Stimulated activated CD8-positive, alpha-beta memory T cell treated with anti-CD3 and anti-CD28 coated beads, Interleukin-15, amount 100 ng/mL, for 4 hours (primary cell): ENCODE measurements at places on chromosomes 4 and X.

GRCh38 chrX:58051346-58051745 is 141.1 kb upstream of the ZXDA start:
- no peak for DNase-seq

GRCh38 chrX:17567187-17567586 is 170.1 kb upstream of the SCML1 start:
- DNase-seq, result no peak

GRCh38 chrX:3191201-3191600 is 149.9 kb downstream of the ARSF start:
- no peak for DNase-seq

GRCh38 chr4:120995266-120996010 is 72.9 kb upstream of the PRDM5 start:
- no peak for DNase-seq

DNA sequence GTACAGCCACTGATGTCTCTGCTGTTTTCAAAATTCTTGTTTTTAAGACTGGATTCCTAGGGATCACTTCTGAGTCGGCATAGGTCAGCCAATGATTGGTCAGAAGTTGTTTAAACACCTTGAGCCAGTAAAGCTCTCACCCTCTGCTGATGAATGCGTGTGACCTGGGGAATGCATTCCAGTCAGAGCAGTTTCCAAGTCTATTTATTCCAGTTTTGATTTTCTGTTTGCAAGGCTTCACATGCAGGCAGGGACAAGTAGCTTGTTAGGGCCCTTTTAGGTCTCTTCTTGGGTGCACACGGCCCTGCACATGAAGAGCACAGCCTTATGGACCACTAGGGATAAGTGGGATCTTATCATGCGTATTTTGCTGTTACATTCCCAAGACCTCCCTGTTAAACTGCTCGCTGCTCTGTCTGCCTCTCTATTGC is 47.0 kb downstream of the KLHL15 start:
- DNase-seq, result no peak

- DNase-seq, result peak; percentile 45
These were observed 345.1 kb upstream of the KLF3 start for GRCh38 chr4:38318737-38319455.

DNA sequence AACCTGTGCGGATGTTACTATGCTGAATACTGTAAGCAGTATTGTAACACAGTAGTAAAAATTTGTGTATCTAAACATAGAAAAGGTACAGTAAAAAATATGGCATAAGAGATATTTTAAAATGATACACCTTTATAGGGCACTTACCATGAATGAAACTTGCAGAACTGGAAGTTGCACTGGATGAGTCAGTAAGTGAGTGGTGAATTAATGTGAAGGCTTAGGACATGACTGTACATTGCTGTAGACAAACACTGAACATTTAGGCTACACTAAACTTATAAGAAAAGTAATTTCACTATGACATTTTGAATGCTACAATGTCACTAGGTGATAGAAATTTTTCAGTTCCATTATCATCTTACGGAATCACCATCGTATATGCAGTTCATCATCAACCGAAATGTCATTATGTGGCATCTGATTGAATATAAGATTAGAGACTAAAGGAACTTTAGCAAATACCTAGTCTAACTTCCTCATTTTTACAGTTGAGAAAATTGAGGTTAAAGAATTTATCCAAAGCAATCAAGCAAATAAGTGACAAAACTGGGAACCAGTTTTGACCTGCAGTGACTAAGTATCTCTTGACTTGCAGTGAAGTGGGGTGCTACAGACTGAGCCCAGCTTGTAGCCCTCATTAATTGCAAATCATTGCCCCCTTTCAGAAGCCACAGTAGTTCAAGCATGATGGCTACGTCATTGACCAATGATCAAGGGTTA is 55.3 kb downstream of the EGF start:
- DNase-seq, result no peak

GRCh38 chr4:1500966-1501753 is 94.9 kb upstream of the NKX1-1 start:
- no peak for DNase-seq

DNA sequence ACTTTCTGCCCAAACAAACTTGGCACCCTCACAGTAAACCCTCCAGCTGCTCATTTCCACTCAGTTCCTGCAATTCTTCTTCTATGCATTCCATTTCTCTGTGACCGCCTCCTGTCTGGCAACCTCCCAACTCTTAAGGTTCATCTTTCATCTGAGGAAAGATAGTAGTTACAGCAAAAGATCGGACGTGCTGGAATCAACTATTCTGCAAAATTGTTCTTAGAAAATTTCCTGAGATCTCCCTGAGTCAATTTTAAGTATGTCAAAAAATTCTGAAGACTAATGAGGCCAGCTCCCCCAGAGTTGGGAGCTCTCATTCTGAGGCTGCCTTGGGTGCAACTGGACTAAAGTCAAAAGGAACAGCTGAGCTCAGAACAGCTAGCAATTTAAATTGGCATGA is 1026.0 kb downstream of the ADGRL3 start:
- no peak for DNase-seq

- DNase-seq, result no peak
These were observed 255.1 kb downstream of the SPRY1 start for GRCh38 chr4:123651536-123652180.

DNA sequence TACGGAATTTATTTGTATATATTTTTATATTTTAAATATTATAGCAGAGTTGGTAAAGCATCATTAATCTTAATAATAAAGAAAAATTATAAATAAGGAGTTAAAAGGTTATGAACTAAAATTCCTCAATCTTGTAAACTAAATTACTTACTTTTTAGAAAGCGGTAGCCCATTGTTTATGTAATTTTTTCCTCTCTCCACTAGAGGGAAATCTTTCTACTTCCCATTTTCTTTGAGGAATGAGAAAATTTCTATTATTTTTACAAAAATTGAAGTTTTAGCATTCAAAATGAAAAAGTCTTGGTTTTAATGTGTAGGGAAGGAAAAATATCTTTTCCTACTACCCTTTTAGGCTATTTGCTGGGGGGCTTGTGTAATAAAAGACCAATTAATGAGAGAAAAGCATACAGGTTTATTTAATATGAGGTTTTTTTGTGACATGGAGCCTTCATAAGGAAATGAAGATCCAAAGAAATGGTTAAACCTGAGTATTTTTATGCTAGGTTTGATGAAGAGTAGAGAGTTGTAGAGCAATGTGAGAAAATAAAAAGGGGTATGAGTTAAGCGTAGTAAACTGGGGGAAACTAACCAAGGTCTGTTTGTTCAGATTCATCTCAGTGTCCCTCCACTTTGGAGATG is 68.7 kb upstream of the ADAD1 start:
- no peak for DNase-seq

DNA sequence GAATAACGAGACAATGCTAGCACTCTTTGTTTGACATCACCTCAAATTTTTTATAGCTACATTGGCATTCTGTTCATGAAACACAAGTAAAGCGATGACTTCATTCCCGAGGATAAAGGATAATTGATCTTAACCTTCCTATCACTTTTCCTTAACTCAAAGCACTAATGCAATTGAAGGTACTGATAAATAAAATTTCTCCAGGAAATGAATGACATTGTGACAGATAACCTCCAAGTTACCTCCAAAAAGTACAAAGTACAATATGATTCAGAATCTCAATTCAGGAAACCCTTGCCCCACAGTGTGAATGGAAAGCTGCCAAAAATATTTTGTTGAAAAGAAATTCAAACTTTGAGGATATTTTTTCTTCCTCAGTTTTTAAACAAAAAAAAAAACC is 1.8 kb downstream of the PRSS12 start:
- no peak for DNase-seq

DNA sequence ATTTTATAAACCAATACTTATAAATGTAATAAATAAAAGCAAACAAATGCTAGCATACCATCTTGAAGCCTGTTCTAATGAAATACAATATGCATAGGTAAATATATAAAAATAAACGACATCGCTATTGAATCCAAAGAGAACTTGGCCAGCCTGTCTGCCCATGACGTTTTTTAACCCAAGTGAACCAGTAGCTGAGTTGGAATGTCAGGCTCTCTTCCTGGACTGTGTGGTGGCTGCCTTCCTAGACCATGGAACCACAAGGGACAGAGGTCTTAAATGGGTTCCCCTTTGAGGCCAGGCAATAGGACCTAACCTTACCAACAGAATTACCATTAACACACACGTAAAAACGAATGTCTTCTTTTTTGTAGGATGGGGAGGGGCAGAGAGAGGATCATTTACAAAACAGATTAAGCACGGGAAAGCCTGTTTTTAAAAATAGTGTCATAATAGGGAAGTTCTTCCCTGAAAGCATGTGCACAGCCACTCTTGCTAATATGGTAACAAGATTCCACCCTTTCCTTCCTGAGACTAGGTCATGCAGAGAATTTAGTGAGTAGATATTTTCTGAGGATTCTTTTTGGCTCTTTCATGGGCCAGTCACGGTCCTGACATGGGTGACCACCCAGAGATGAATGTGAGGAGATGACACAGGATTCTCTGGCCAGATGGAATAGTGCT is 69.4 kb upstream of the ACSL1 start:
- DNase-seq, result no peak

DNA sequence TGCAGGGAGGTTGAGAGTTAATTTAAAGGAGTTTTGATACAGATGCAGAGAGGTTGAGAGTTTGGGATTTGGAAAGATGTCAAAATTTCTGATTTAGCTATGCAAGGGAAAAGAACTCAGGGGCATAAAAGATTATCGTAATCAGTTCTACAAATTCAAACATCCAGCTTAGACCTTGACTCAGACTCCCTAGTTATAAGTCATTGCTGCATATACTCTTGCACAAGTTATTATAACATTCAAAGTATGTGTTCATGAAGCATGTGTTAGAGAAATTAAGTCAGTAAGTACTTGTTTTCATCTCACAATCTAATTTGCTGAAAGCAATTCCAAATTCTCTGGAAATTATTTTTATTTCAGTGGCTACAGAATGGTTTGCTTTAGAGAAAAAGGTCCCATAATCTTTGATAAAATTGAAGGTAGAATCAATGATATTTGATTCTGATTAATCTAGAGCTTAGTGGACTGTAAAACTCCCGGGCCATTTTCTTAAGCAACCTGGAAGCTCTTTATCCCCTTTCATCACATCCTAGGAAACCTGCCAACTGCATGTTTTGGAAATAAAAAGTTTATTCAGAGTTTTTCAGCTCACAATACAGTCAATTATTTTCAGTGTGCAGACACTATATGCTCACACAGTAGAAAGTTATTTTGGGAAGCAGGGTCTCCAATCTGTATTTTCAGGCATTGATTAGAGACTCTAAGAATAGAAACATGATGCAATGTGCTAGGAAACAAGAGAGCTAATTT is 132.9 kb upstream of the SPANXC start:
- no peak for DNase-seq

DNA sequence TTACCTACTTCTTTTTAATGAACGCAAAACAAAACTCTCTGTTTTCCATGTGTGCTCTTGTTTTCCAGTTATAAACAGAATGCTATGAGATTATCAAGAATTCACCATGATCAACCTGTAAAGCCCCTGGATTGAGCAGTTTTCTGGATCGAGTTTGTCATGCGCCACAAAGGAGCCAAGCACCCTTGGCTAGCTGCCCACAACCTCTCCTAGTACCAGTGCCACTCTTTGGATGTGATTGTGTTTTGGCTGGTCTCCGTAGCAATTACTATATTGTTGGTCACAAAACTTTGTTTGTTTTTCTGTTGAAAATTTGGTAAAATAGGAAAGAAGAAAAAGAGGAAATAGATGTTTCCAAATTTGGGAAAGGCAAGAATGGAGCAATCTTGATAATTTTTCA is 51.1 kb downstream of the UGT2B7 start:
- no peak for DNase-seq

GRCh38 chr4:24890561-24891126 is 22.2 kb downstream of the CCDC149 start:
- no peak for DNase-seq

DNA sequence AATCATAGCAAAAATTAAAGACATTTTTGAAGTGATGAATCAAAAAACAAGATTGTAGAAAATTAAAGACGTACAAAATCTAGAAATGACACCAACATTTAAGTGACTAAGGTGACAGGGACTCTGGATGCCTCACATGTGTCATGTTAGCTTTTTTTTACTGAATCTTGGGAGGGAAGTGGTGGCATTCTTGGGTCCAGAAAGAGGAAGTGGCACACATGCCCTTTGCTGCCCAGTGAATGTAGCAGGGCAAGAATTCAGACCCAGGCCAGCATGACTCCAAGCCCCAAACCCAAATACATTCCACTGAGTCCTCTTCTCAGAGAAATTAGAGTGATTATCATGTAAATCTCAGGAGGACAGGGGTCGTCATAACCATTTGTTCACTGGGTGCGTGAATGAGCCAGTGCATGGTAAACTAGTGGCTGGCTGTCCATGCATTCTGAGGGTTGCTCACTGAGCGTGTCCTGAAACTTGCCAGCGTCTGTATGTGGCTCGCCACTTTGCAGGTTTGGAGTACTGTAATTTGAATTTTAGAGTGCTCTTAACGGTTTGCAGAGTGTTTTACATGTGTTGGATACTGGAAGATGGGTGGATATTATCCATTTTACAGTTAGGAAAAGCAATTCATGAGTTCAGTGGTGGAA is 55.4 kb upstream of the TBC1D14 start:
- DNase-seq, result no peak

DNA sequence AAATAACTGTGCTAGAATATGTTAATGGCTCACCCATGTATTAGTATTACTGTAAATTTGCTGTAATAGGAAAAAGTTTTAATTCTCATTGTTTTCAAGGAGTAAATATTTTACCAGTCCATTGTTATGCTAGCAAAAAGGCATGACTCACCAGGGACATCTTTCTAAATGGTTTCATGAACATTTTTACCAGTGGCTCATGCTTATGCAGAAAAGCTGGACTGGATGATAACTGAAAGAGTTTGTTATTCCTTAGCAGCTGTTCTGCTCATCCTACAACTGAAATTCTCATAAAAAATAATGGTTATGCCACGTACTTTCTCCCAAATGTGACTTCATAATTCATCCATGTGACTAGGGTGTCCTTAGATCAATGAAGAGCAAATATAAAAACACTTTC is 111.9 kb upstream of the PCDH18 start:
- no peak for DNase-seq

DNA sequence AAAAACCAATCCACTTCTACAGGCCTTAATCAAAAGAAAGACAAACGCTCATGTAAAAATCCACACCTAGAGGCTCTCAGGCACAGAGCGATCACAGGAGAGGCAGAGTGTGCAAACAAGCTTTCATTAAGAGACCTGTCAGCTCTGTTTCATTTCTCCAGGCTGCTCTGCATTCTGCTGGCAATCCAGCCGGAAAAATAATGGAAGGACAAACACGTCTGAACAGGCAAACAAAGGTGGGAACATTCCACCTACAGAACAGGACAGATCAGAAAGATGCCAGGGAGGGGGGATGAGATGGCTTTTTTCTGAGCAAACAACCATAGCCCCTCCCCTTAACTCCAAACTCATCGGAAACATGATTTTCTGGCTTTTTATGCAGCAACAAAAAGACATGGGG is 9.7 kb downstream of the SOD3 start:
- DNase-seq, result no peak

DNA sequence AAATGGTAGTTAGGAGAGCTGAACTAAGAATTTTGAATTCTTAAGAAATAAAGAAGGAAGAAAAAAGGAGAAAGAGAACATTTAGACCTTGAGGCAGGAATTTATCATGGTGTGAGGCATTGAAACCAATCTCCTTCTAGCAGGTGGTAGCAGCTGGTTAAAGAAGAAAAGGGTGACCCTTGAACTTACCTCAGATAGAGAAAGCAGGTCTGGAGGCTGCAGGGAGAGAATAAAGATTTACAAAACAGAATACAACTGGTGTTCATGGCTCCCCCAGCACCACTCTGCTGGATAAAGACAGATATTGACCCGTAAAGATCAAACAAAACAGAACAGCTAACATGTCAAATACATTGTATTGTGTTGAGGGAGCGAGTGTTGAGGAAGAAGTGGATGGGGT is 56.0 kb downstream of the NCAPG start:
- DNase-seq, result no peak

- no peak for DNase-seq
These were observed 611.3 kb upstream of the CPXCR1 start for GRCh38 chrX:88135735-88136134.
